ENCODE measurements at places on chromosomes 3 and 15.

DNA sequence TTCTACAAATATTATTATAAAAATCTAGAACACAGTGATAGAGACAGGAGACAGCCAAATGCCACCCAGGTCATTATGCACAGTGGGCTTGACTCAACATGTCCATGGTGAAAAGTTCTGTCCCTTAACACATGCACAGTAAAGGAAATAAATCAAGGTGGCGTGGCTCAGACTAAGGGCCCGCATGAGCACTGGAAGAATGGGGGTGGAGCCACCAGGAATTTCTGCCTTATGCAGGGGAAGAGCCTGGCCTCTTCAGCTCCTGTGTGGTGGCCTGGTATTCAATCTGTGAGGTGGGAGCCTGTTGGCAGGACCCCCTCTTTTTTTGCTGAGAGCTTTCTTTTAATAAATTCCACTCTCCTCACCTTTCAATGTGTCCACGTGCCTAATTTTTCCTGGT, 17.2 kb upstream of the SPG21 start:
- DNase-seq, result no peak

- DNase-seq, result no peak
These were observed 151.9 kb upstream of the UBE2E1 start for GRCh38 chr3:23653647-23654525.

- no peak for DNase-seq
These were observed 153.1 kb downstream of the VPS13C start for GRCh38 chr15:61906961-61907752.

GRCh38 chr15:62164396-62165103, 535 bp downstream of the C2CD4B start:
- no peak for DNase-seq

DNA sequence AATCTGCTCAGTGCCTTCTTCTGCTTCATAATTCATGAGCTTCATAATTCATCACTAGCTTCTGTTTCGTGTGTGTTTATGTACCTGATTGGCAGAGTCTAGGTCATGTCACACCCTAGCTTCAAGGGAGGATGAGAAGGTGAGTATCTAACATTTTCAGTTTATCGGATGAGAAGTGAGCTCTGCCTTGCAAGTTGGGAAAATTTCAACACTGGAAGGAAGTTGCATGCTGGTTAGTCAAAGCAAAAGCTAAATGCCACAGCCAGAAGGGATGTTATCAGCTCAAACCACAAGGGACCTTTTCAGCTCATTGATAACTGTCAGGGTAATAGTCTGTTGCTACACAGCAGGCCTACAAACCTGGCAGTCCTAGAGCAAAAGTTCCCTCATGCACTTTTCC, 7.3 kb upstream of the TNFSF10 start:
- DNase-seq, result no peak

Measured in T-helper 9 cell (primary cell).